ENCODE measurements at places on chromosomes 1 and 21.

DNA sequence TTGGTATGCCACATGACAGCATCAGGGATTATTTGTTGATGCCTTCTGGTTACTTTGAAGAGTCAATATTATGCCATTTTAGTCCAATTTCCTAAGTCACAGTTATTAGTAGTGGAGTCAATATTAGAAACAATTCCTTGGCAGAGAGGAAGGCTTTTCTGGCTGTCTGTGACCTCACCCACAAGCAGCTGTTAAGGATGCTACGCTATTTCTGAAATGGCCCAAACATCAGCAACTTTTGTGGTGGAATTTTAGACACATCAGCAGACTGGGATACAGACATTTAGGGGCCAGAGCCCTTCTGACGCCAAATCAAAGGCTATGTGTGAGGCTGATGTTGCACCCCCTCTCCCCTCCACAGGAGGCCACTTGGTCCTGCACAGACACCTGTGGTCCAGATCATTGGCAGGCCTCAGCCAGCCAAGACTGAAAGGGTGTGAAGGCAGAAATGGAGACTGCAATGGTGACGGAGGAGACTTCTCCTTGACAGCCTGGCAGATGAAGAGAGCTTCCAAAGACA lies 9.2 kb upstream of the RXRG start:
- no peak for DNase-seq

GRCh38 chr21:44987886-44988606 lies 48.2 kb downstream of the SLX9 start:
- no peak for DNase-seq

GRCh38 chr1:77906624-77907023 lies 18.2 kb downstream of the NEXN start:
- DNase-seq, result no peak

GRCh38 chr1:117590273-117590925 lies 15.4 kb upstream of the TENT5C start:
- DNase-seq, result peak; percentile 14

DNA sequence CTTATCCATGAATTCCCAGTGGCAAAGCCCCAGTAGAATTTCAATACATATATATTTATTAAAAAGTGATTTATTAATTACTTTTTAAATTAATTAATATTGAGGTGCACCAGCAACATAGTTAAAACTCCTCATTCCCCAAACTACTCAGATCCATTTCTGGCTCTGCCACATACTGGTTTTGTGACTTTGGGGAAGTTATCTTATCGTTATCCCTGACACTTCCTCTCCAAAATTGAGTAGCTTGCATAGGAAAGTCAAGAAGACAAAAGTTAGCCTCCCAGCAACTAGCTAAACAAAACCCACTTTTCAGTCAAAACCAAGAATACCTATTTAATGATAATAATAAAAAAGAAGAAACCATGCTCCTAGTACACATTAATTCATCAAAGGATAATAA lies 35.9 kb downstream of the TCP10L start:
- DNase-seq, result no peak

DNA sequence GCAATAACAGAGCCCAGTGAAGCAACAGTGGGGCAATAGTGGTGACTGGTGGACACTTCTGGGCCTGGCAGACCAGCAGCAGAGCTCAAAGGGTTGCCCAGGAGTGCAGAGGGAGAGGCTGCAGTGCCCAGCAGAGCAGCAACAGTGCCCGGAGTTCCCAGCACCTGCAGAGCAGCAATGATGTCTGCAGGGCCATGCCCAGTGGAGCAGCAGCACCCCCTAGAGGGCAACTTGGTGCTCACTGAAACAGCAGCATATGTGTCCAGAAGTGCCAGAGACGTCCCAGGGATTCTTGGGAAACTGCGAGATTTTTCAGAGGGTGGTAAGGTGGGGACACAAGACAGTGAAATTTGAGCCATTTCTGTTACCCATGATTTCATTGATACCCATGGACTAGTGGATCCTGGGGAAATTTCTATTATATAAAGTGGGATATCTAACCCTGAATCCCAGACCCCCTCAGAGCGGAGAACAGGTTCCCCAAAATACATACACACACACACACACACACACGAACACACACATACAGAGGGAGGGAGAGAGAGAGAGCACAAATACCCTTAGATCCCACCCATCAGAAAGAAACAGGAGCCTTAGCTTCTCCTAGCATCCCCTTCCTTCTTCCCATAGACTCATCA lies 156.9 kb upstream of the GJB5 start:
- peak; percentile 40 for DNase-seq

DNA sequence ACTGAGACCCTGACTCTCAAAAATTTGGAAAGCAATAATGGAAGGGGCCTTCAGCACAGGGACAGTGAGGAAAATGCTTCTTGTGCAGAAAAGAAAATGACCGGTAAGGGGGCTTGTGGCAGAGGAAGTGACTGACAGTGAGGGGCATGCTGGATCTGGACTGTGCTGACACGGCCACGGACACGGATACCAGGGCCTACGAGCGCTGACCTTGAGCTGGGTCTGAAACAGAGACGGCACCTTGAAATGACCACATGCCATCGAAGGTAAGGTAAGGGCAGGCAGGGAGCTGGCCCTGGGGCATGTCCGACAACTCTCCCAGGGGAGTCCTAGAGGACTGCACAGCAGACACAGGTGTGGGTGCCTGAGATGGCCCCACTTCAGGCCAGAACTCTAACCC lies 182.1 kb downstream of the RHOU start:
- no peak for DNase-seq

GRCh38 chr1:158810311-158810710 lies 20.8 kb upstream of the MNDA start:
- no peak for DNase-seq

DNA sequence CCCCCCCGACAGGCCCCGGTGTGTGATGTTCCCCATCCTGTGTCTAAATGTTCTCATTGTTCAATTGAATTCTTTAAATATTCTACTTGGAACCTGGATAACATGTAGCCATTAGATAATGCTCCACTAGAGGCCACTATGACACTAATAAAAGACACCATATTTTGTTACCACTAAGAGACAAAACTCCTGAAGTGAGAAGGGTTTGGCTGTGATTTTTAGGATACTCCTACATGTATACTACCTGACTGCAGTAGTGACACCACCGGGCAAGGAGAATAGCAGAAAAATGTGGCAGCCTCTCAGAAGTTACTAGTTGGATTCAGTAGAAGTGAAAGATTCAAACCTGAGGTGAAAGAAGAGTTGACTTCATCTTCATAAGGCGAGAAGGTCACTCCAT lies 36.0 kb downstream of the F5 start:
- DNase-seq, result peak; percentile 83

GRCh38 chr1:160879056-160879455 lies 5.9 kb downstream of the ITLN1 start:
- no peak for DNase-seq

GRCh38 chr1:235468970-235469369 lies 35.3 kb downstream of the B3GALNT2 start:
- no peak for DNase-seq

GRCh38 chr1:170126696-170127095 lies 19.1 kb upstream of the NTMT2 start:
- no peak for DNase-seq

DNA sequence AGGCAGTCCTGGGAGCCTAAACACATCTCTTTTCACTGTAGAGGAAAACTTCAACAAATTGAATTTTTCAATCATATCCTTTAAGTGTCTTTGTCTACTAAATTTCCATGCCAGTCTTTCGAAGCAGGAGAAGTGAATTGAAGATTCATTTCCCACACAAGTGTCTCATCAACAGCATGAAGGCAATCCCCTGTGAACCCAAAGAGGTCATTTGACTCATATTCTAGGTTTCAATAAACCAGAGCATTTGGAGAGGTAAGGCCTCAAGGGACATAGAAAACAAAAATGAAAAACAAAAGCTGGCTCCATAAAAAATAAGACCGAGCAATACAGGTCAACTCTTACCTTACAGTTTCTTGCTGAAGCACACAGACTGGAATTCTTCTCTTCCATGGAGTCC lies 94.1 kb upstream of the ATP1B1 start:
- DNase-seq, result no peak

DNA sequence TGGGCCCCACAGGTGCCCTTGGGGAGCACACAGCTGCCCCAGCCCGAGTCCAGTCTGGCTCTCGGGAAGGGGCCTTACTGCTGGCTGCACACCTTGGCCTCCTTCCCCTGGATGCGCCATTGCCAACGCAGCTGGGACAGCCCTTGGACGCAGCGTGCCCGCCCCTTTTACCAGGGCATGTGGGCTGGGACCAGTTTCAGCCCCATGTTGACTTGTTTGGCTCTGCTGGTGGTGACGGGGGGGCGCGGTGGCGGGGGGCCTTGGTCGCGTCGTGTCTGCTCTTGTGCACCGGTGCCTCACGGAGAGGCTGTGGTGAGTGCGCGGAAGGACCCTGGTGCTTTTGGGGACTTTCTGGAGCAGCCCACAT lies 19.6 kb downstream of the SKI start:
- DNase-seq, result no peak

GRCh38 chr1:236509647-236510401 lies 14.0 kb upstream of the LGALS8 start:
- DNase-seq, result no peak

DNA sequence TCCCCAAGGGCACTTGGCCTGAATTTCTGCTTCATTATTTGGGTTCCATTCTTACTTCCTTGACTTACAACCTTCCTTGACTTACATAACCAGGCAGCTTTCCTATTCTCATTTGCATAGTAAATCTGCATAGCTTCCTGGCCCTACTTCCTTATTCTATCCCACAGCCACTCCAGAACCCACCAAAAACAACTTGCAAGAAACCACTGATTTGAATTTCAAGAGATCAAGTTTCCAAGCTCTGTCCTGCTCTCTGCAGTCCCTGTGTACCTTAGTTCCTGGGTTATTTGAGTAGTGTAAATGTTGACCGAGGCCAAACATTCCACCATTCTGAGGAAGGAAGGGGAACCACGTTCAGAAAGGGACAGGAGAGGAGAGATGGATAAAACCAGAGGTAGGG lies 603.3 kb downstream of the PTPRC start:
- peak; percentile 5 for DNase-seq

DNA sequence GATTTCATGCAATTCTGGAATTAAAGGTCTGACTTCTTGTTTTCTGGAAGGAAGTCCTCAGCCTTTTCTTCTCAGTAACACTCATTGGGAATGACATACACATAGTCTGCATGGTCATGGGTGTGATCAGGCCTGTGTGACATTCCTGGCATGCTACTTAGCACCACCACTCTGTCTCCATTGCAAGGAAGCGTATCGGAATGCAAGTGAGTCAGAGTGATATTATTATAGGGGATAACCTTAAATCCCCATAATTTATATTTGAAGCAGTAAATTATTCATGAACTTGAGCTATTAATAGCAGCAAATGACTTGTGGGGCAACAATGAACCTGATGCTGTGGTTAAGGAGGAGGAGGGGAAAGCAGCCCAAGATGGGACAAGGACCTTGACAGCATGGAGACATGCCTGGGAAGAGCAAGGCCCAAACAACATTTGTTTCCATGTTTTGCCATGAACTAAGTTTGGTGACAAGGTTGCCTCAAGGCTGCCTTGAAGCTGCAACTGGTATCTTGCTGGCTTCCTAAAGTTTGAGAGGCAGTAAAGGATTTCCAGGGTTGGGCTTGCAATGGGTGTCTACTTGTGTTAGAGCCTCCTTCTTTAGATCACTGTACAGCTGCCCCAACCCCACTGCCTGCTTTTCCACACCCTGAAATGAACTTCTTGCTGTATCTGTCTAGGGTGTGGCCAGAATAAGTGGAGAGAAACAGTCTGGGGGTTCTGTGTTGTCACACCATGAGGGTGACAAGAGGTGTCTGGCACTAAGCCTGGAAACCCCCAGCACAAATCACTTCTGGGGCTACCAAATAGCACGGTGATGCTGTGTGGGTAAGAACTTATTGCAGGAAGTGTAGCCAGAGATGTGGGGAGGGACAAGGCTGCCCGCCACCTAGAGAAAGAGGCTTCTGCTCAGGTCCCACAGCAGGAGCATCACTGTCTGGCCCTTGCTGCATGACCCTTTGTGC lies 4.6 kb downstream of the MAB21L3 start:
- no peak for DNase-seq

GRCh38 chr1:79974659-79975058 lies 968.1 kb upstream of the ADGRL4 start:
- no peak for DNase-seq

GRCh38 chr1:98278055-98278454 lies 357.2 kb upstream of the DPYD start:
- DNase-seq, result no peak

DNA sequence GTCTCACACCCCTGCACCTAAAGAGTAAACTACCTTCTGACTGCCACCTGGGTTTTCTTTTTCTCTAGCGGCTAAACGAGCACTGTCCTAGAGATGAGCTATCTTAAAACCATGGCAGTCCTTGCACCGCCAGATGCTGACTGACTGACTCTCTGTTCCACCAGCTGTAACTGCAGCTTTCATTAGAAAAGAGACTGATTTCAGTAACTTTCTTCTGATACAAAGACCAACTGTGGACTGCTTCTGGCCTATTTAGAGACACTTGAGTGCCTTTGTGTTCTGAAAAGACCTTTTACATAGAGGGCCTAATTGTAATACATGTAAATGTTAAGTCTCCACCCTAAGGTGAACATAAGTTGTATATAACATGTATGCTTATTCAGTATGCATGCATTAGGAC lies 152.5 kb downstream of the DISC1 start:
- DNase-seq, result no peak

GRCh38 chr21:39319251-39319756 lies 5.9 kb upstream of the BRWD1 start:
- DNase-seq, result no peak

DNA sequence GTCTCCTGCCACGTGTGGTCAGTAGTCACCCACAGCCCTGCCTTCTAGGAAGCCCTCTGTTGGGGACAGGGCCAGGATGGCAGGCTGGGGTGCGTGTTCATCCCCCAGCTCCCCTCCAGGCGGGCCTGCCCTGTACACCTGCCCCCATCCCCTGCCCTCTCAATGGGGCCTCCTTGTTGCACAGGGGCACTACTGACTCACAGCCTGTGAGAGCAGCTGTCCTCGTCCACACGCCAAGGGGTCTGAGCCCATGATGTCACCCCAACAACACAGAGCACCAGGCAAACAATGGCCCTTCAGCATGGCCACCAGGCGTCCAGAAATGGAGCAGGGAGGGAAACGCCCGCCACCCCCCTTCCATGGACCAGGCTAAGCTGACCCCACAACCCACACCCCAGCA lies 64.3 kb downstream of the ARHGEF16 start:
- no peak for DNase-seq

- DNase-seq, result no peak
These were observed 9.7 kb downstream of the ADARB1 start for GRCh38 chr21:45084121-45084520.

DNA sequence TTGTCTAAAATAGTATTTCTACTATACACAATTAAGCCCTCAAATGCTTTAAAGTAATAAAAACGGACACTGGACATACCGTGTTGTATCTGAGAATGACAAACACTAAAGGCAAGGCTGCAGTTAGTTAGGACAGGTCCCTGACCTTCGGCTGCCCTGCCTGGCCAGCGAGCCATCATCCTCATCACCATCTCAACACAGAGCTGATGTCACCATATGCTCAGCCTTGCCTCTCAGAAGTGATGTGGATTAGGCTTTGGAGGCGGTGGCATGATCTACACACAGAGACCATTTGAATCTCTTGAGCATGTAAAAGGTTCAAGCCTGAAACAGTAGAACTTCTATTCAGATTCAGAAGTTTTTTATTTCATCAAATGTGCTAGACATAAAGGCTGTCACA lies 244.7 kb downstream of the SDCCAG8 start:
- DNase-seq, result no peak

GRCh38 chr1:86938855-86939254 lies 24.4 kb downstream of the HS2ST1 start:
- DNase-seq, result no peak

GRCh38 chr1:36836916-36837315 lies 197.4 kb downstream of the GRIK3 start:
- DNase-seq, result no peak

GRCh38 chr1:159983681-159984080 lies 29.6 kb upstream of the SLAMF9 start:
- DNase-seq, result no peak

Measured in NCI-H526 treated with DMSO at 0.1 percent for 48 hours (cell line).